Stimulated activated CD4-positive, alpha-beta T cell treated with anti-CD3 and anti-CD28 coated beads, Interleukin-4, amount 100 ng/mL, for 4 hours (primary cell): ENCODE measurements at places on chromosomes 6 and 20.

- no peak for DNase-seq
These were observed 146.6 kb upstream of the AKIRIN2 start for GRCh38 chr6:87848616-87849015.

GRCh38 chr6:150692604-150693003 lies 92.9 kb downstream of the PLEKHG1 start:
- DNase-seq: no peak

- DNase-seq: no peak
These were observed 10.9 kb downstream of the EYA2 start for GRCh38 chr20:46905364-46906125.

GRCh38 chr6:106181664-106182418 lies 95.7 kb downstream of the PRDM1 start:
- DNase-seq: no peak

DNA sequence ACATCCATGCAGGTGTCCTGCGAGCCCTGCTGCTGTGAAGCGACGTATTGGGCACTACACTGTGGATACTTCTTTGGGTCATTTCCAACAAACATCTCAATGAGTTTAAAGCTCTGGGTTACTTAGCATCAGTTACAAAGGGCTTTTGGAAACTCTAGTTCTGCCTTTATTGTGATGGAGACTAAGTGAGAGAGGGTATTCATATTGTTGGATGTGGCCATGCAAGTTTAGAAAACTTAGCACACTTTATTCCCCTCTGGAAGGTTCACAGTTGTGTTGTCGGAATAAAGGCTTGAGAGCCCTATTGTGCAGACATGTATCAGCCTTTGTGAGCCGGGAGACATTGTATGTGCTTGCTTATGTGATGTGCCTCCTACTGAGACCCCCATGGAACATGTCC lies 22.1 kb downstream of the DUSP22 start:
- no peak for DNase-seq

DNA sequence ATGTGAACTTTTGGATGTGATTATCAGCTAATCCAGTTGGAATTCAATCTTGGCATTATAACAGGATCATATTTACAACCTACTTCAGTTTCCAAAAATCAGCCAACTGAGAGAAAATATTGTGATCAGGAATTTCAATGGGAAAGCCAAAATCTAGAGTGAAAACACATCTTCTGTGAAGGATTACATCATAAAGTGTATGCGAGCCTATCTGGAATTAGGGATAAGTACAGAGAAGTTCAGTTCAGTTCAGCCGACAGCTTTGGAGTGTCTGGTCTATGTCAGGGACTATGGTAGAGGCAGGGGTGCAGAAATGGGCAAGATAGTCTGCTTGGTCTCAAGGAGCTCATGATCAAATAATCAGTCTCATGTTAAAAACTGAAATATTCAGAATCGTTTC lies 12.3 kb upstream of the PRIM2 start:
- DNase-seq: no peak

- DNase-seq: no peak
These were observed 115.2 kb downstream of the MRPL14 start for GRCh38 chr6:44012078-44012493.

DNA sequence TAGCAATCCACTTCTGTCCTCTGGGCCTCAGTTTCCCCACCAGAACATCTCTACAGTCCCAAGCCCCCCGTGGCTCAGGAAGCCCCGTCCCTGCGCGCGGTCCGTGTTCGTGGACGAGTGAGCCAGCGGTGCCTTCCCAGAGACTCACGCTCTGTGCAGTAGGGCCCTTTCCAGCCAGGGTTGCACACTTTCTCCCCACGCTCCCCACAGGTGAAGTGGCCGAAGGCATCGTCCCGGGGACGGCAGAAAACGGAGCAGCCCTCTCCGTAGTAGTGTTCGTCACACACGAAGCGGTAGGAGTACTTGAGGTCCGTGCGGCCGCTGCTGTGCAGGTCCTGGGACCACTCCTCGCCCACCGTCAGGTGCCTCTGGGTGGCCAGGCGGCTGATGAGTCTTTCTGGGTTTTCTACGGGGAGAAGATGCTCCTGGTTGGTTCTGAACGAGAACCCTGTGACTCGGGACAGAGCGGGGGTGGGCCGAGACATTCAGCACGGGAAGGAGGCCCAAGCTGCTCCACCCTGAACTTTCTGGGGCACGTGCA lies 2.7 kb downstream of the DLL1 start:
- DNase-seq: no peak

DNA sequence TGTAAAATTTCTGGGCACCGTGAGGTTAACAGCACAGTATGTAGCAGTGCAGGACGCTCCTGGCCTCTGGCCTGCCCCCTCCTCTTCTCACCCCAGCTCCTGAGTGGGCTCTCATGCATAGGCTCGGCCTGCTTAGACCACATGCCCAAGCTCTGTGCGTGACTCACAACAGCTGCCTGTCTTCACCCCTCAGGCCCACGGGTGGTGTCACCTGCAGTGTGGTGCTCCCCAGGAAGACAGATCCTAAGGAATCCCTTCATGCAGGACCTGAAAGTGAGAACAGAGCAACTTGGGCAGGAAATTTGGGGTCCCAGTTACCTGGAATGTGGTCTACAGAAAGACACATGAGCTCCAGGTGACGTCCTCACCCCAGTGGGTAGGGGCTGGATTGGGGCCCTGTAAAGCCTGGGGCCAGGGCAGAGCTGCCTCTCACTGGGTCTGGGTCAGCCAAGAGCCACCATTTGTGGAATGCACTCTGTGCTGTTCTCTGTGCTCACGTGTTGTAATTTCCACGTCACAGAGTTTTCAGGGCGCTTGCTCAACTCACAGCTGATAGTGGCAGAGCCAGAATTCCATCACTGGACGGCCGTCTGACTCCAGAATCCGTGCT lies 37.0 kb upstream of the PXDC1 start:
- no peak for DNase-seq

- DNase-seq: no peak
These were observed 72.2 kb upstream of the ZFP64 start for GRCh38 chr20:52263757-52264156.

- no peak for DNase-seq
These were observed 5.9 kb upstream of the PTPN1 start for GRCh38 chr20:50504231-50504823.

DNA sequence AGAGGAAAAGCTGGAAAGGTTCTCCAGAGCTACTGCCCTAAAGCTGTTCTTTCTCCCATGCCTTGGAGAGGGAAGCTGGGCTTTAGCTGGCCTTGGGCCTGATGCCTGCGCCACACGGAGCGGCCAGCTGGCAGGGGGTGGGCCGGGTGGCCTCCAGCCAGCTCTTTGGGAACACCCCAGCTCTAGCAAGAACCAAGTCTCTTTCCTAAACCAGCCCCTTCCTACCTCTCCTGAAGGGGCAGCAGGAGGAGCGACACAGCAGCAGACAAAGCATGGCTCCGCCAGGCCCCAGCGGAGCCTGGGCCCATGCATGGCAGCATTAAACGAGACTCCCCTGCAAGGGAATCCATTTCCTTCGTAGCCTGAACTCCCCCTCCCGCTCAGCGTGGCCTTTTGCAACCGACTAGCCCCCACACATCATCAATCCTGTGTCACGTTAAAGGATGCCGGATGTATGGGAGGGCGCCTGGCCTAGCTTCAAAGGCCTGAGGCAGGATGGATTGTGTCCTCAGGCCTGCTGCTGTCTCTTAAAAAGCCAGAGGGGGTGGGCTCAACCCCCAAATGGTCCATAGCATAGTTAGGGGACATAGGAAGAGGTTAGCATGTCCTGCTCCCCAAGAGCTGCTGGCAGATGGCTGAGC lies 14.0 kb downstream of the MRPS18A start:
- no peak for DNase-seq

DNA sequence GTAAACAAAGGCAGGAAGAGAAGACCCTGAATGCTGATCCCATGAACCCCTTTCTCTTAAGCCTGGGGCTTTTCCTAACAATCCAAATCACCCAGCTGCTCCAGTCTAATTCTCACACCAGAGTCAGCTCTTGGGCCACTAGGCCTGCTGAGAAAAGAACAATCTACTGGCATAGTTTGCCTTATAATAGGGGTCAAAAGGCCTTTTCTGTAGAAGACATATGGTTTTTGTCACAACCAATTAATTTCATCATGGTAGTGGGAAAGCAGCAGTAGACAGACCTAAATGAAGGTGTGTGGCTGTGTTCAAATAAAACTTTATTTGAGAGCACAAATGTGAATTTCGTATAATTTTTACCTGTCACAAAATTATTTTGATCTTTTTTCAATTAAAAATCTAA lies 994.7 kb upstream of the EPHA7 start:
- DNase-seq: no peak

DNA sequence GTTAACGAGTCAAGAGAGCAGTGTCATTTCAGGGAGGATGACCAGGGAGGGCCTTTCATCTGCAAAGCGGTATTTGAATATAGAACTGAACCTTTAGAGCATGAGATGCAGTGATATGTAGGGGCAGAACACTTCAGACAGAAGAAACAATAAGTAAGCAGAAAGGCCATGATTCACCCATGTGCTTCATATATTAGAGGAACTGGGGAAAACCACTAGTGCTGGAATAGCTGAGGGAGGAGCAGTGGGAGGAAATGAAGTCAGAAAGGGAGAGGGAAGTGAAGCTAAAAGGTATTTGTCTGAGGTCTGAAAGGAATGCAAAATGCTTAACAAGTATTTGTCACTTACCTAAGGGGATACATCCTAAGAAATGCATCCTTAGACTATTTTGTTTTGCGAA lies 391.2 kb downstream of the ADGRB3 start:
- no peak for DNase-seq

GRCh38 chr6:26363882-26364701 lies 906 bp upstream of the BTN3A2 start:
- DNase-seq: no peak

DNA sequence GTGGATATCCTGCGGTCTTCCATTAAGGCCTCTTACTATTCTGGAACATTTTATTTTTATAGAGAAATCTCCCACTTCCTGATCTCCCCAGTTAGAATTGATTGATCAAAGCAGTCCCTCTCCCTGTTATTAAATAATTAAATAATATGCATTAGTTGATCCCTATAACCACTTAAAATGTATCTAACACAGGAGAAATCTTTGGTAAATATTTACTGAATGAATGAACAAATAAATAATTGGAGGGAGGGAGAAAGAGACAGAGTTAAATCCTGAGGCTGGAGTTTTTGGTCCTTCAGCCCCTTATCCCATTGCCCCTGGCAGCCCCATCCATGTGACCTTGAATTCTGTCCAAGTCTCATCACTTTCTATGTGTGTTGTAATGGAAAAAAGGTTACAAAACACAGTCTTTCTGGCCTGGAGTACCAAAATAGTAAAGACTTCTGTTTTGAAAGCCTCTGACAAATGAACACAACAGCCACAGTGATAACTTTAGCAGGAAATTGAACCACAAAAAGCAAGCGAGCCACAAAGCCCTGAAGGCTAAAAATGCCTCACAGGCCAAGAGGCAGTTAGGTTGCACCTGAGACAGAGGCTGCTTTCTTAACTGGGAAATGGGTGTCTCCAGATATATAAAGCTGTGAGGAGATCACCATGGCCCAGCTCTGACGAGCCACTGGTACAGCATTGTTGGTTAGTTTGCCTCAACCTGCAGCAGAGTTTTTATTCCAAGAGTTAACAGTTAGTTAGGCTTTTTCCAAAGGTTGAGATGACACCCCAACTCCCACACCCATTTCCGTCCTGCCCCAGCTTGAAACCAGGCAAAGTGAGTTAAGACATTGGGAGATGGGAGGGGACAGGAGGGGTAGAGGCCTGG lies 11.3 kb downstream of the NT5E start:
- peak; percentile 3 for DNase-seq

DNA sequence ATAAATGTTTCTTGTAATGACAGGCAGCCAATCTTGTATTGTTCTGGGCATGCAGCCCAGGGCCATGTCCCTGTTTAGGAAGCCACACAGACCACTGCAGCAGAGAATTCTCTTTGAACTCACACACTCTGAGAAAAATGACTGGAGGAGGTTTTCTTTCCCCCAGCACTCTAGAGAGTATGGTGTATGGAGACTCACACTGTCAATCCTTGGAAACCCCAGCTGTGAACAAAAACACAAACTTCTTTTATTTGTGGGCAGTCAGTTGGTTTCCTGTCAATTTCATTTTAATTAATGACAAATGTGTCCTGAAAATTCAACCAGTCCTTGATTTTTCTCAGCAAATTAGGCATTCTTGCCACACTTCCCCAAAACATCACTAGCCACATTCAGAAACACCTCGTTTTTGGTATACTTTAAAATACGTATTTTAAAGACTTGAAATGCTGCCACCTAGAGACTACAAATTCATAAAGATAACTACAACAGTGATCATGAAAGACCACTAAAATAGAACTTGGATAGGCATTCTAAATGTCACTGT lies 52.9 kb upstream of the UFL1 start:
- DNase-seq: no peak

- no peak for DNase-seq
These were observed 12.6 kb downstream of the GFOD1 start for GRCh38 chr6:13474787-13475186.

DNA sequence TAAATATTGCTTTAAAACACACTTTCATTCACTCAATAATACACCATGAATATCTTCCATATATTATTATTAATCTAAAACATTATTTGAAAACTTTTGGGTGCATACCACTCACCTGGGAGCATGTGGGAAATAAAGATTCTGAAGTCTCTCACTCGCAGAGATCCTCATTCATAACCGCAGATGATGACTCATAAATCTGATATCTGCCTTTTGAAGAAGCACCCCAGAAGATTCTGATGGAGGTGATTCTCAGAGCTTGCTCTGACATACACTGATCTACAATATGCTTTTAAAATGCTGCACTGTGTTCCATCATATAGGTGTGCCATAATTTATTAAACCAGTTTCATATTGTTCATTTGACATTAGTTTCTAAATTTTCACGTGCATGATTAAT lies 135.0 kb upstream of the SGK1 start:
- DNase-seq: no peak

DNA sequence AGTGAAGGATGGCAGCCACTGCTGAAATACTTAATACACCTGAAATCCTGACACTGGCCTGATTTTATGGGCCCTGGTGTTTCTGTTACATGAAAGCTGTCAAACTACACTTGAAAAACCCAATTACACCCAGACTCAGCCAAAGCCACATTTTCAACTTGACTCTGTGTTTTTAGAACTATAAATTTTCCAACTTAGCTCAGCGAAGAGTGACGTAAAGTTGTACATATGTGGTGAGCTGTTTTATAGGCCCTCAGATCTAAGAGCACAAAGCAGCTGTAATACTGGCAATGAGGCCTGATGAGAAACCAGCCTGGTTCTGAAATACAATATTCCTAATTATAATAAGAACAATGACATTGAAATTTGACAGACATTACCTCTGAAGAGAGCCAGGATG lies 18.6 kb downstream of the SCML4 start:
- DNase-seq: no peak

DNA sequence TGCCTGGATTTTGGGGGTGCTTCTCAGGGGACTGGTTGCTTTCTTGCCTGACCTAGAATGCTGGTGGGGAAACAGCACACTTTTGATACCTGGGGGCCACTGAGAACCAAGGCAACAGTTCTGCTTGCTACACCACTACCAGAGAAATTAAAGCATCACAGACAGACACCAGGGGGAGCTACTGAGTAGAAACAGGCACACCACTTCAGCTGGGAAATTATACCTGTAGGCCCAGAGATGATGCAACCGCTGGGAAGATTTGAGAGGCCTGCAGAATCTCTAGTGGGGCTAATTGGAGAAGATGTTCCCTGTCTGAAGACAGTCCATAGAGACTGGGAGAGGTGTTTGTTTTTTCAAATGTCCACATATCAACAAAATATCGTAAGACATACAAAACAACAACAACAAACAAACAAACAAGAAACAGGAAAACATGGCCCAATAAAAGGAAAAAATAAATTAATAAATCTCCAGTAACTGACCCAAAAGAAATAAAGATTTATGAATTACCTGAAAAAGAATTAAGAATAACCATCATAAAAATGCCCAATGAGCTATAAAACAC lies 129.4 kb upstream of the RIN2 start:
- no peak for DNase-seq
